ENCODE measurements at places on chromosomes 11 and 22. TPM values are rescaled to one million over a fixed set of nuclear protein-coding genes. Genes with fewer than 3 reads are reported as not detected.

DNA sequence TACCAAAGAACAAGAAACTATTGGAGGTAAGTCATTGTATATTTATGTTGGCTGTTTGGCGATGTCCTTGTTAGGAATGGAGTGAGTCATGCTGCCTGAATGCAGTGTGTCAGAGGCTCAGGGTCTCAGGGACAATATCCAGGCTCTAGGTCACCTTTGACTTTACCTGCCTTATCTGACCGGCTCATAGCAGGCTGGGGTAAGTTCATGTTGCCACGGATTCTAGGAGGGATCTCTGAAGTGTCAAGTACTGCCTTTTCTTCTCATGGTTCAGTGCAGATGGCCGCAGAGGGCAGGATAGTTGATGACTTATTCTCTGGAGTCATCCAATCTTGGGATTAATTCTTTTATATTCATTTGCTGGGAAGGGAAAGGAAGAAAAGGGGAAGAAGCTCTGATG, 53.2 kb downstream of the SPON1 start:
- DNase-seq, result no peak

DNA sequence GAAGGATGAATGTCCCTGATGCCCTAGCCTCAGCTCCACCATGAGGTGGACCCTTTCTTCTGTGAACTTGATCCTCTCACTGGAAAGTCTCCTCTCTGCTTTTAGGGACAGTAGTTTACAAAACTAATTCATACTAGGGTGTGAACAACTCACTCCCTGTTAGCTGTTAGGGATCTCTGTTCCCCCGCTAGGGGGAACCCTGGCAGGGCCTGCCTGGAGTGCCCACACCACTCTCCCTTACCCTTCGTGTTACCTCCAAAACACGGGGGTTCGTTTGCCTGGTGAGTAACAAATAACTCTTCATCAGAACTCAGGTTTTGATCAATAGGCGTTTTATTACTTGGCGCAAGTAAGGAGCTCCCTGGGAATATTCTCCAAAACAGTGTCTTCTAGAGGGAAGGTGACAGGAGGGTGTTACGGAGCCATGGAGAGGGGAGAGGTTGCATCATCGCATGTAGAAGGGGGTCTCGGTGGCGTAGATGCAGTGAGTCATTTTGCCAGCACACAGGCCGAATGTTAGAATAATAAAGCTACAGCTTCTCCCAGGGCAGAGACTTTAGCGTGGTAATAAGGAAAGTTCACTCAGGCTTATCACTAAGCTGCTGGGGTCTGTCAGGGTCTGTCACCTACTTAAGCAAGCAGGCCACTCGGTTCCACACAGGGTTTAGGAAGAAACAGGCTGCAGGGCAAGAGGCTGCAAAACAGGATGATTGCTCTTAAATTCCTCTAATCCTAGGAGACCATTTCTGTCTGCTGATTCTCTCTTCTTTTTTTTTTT, 45.8 kb downstream of the C11orf96 start:
- no peak for DNase-seq

DNA sequence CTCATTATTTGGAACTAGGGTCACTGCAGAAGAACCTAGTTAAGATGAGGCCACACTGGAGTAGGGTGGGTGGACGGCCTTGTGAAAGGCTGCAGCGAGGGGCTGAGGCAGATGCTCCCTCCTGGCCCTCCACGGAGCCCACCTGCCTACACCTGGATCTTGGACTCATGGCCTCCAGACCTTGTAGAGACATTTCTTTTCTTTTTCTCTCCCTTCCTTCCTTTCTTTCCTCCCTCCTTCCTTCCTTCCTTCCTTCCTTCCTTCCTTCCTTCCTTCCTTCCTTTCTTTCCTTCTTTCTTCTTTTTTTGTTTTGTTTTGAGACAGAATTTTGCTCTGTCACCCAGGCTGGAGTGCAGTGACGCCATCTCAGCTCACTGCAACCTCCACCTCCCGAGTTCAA, 26.6 kb downstream of the DUSP8 start:
- DNase-seq, result no peak

DNA sequence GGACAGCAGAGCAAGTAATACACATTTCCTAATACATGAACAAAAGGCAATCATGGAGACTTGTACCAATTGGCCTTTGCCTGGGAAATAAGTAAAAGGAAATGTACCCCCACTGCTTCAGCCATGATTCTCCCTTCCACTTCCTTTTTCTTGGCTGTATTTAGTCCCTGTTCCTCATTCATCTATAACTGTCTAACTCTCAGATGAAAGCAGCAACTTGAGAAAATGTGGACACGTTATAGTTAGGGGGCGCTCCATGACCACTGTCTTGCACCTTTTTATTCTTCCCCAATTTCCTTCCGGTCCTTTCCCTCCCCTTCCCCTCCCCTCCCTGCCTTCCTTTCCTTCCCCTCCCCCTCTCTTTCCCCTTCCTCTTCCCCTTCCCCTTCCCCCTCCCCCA, 61.3 kb upstream of the BARX2 start:
- DNase-seq, result no peak

DNA sequence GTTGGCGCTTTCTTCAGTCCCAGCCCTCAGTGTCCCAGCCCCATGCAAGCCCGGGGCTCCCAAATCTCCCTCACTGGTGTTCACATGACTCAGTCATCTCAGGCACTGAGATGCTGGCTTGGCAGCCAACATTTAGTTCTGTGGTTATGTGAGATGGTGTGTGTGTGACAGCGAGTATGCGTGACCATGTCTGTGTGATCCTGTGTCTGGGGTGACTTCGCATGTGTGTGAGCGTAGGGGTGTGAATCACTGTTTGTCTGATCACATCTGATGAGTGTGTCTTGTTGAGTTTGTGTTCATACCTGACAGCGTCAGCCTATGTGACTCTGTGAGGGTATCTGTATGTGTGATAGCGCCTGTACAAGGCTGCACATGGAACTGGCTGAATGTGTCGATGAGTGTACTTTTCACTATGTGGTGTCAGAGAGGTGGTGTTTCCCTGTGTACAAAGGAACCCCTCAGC, 16.2 kb downstream of the CREB3L1 start:
- DNase-seq, result no peak

DNA sequence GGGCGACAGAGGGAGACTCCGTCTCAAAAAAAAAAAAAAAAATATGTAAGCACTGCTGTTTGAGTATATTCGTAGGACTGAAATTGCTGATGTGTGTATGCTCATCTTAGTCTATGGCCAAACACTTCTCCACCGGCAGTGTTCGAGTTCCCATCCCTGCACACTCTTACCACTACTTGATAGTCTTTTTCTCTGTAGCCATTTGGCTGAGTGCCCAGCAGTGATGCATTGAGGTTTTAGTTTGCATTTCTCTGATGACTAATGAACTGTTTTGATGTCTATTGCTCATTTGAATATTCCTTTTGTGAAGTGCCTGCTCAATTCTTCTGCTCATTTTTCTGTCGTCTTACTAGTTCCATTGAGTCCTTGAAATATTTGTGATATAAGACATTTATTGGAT, 1.9 kb downstream of the TIRAP start:
- DNase-seq, result peak; percentile 85

GRCh38 chr11:45398325-45398724, 112.2 kb upstream of the SYT13 start:
- no peak for DNase-seq

GRCh38 chr11:88293931-88294330, 43.6 kb downstream of the CTSC start:
- no peak for DNase-seq

DNA sequence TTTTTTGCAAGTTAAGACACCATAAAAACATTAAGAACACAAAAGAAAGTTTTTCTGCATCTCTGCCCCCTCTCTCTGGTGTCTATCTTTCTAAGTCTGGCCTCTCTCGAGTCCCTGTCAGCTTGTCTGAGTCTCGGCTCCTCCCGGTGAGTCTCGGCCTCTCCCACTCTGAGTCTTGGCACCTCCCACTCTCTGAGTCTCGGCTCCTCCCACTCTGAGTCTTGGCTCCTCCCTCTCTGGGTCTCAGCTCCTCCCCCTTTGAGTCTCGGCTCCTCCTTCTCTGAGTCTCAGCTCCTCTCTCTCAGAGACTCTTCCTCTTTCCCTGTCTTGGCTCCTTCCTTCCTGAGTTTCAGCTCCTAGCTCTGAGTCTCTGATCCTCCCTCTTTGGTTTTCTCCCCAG, 72.5 kb upstream of the AMPD3 start:
- DNase-seq, result no peak

- DNase-seq, result no peak
Measured at GRCh38 chr11:83092488-83093384, 21.0 kb upstream of the RAB30 start.

- DNase-seq, result peak; percentile 91
Measured at GRCh38 chr11:61887839-61888494, 3.4 kb downstream of the FADS3 start.

- DNase-seq, result peak; percentile 93
Measured at GRCh38 chr11:18321969-18322711, at the start of the genes GTF2H1 and HPS5. Gene GTF2H1 (plus strand): TSS chr11:18322567. CDS start chr11:18333075, 10,508 bp downstream. Gene HPS5 (minus strand): TSS chr11:18322140. CDS start chr11:18317858, 4,282 bp downstream.

DNA sequence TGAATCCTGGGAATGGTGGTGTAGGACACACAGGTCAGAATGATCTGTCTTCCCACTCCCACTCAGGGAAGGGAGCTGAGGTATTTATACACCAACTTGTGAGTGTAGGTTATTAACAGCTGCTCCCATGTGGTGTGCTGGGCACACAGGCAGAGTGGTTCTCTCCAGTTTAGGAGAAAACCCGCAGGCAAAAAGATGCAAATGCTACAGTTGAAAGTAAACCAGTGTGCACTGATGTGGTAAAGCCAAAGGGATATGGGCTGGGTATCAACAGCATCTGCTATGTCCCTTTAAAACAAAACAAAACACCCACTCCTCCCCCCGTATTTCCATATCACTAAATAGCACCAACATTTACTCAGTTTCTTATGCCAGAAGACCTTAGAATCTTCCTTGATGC, 75.4 kb upstream of the SYT13 start:
- DNase-seq, result no peak

- no peak for DNase-seq
Measured at GRCh38 chr11:93821617-93822016, 28.8 kb downstream of the VSTM5 start.

DNA sequence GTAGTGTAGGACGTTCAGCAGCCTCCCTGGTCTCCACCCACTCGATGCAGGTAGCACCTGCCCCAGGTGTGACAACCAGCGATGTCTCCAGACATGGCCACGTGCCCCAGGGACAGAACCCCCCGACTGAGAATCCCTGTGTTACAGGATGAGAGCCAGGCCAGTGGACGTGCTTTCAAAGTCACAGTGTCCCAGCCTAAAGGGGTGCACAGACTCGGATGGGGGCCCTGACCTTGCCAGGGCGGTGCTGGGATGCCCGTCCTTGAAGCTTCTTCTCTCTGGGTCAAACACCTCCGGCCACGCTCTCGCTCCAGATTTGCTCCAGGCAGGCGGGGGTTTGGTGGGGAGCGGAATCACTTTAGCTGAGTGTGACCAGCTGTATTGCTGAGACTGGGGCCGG, 23.3 kb upstream of the GAL start:
- no peak for DNase-seq

DNA sequence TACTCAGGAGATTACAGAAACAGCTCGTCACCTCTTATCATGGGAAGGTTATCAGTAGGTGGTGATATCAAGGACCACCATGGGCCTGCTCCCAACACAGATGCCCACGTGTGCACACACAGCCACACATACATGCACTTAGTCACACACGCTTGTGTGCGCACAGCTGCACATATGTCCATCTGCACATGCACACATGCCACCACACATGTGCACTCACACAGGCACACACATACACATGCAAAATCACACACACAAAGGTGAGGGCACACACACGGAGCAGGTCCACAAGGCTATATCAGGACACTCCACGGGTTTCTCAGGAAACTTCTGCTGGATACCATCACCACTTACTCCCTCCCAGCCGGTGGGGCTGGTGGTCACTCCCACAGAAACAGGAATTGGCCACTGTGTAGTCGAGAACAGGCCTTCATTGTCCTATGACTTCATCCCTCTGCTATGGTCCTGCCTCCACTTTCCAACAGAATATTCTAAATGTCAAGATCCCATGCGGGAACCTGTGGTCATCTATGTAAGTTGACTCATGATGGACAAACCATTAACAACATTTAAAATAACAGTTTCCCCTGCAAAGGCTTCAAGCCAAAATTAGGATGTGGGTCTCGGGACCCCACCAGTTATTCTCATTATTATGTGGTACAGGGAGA, 2.2 kb downstream of the C11orf24 start:
- no peak for DNase-seq

DNA sequence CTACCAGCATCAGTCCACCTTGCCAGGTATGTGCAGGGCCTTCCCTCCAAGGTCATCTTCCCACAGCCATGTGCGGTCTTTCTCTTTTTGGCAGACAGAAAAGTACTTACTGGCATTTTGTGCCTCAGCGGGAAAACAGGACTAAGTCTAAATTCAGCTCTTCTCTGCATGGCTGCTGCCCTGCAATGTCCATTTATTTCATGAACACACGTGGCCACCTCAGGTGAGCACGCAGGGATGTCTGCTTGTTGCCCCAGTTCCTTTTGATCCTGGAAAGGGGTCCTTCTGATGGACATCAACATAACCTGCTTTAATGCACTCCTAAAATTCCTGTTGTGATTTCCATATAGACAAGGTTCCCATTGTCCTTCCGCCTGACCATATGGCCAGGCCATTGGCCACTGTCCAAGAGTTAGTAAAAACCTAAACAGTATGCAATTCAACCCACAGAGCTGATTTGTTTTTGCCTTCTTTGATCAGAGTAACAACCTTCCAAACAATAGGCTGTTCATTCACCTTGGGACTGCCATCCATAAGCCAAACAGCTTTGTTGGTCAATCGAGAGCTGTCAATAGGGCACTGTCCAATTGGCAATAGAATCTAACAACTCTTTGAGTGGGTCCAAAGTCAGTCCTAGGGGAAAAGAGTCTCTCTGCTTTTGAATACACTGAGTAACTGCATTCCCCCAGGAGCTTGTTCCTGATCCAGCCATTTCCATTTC, 5.9 kb downstream of the TREH start:
- DNase-seq, result no peak

GRCh38 chr22:33666279-33666960, 253.9 kb downstream of the LARGE1 start:
- no peak for DNase-seq

DNA sequence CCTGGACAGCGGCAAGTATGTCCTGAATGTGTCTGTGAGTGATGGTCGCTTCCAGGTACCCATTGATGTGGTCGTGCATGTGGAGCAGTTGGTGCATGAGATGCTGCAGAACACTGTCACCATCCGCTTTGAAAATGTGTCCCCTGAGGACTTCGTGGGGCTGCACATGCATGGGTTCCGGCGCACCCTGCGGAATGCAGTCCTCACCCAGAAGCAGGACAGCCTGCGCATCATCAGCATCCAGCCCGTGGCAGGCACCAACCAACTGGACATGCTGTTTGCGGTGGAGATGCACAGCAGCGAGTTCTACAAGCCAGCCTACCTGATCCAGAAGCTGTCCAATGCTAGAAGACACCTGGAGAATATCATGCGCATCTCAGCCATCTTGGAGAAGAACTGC, 125.3 kb upstream of the MTNR1B start:
- DNase-seq, result no peak

BATF2 gene
- total RNA-seq, result 2.7 TPM

KLHDC7B gene
- not detected for total RNA-seq

WDR74 gene
- 32.3 TPM for total RNA-seq

PHOX2A gene
- total RNA-seq, result not detected

OR51L1 gene
- total RNA-seq, result not detected

SYT9 gene
- 0.10 TPM for total RNA-seq

NRXN2 gene
- not detected for total RNA-seq

Measured in glomerular endothelial cell (primary cell).